Aorta (tissue), 5 donors: ENCODE measurements at places on chromosomes 7 and 10. TPM values are rescaled to one million over a fixed set of nuclear protein-coding genes. Genes with fewer than 3 reads are reported as not detected.
A peak's percentile ranks its signal among the peaks of the same experiment; 100 is the strongest.

EPHA1 gene
- 0.45 TPM for total RNA-seq

GRCh38 chr10:16673443-16673842 lies 143.8 kb downstream of the RSU1 start:
- no peaks in the 10 kb centered on the region for H3K36me3 ChIP-seq
- no peak for DNase-seq
- H3K4me3 ChIP-seq = no peak overlapping the region

- no peak for DNase-seq
- H3K27ac ChIP-seq = no peak overlapping the region
- H3K4me1 ChIP-seq = no peaks in the 10 kb centered on the region
- H3K27me3 ChIP-seq = no peaks in the 10 kb centered on the region
- H3K4me3 ChIP-seq = no peak overlapping the region
Observed at GRCh38 chr10:109203646-109204353, 719.5 kb downstream of the XPNPEP1 start.

CLRN3 gene
- total RNA-seq = not detected

CALHM1 gene
- not detected for total RNA-seq

- no peaks in the 10 kb centered on the region for H3K4me1 ChIP-seq
- no peak overlapping the region for H3K4me3 ChIP-seq
Observed at GRCh38 chr7:120055300-120055699, 217.7 kb upstream of the KCND2 start.

DNA sequence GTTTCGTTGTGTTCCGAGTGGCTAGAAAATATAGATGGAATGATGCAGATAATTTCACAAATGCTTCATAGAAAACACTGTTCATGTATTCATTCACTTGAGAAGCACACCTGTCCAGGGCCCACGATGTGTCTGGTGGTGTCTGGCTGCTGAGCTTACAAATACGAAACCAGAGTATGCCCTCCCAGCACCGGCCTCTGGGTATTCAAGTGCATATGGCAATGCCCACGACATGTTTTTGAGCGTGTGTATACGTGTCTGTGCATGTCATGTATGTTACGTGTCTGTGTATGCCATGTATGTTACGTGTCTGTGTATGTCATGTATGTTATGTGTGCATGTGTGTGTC lies 37.9 kb downstream of the IL2RA start:
- no peak overlapping the region for H3K4me3 ChIP-seq
- no peaks in the 10 kb centered on the region for H3K4me1 ChIP-seq
- no peak overlapping the region for H3K27ac ChIP-seq
- DNase-seq = no peak
- H3K36me3 ChIP-seq = no peaks in the 10 kb centered on the region

DNA sequence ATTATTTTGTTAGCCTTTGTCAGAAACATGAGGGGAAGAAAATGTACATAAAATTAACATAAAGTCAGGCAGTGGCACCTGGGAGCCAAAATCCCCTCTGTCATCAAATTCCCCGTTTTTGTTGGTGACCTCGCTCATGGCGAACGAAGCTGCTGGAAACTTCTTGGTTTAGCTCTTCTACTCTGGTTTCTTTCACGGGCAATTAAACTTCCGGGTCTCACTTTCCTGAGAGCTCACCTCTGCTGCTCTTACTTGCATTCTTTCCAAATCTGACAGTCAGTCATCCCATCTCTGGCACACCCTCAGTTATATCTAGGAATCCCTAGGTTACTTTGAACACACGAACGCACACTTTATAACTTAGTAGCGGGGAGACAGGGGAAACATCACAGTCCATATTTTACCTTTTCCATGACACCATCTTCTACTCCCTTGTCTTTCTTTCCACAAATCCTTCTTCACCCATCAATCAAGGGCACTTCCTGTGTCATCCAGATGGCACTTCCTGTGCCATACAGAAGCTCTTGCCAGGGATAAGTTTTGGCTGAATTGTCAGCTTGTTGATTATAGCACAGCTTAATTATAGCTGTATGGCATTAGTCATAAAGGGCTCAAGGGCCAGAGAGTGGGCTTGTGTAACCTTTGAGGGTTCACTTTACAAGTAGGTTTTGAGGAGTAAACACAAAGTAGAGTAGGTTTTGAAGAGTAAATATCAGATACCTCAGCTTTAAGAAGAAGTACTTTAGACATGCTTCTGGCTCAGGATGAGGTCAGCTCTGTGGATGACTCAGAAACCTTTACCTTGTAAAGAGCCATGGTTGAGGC lies 105.1 kb downstream of the GATA3 start:
- H3K27me3 ChIP-seq = no peaks in the 10 kb centered on the region
- no peak overlapping the region for H3K27ac ChIP-seq
- DNase-seq = no peak
- no peaks in the 10 kb centered on the region for H3K36me3 ChIP-seq

GRID2IP gene
- total RNA-seq = 0.39 TPM

DNA sequence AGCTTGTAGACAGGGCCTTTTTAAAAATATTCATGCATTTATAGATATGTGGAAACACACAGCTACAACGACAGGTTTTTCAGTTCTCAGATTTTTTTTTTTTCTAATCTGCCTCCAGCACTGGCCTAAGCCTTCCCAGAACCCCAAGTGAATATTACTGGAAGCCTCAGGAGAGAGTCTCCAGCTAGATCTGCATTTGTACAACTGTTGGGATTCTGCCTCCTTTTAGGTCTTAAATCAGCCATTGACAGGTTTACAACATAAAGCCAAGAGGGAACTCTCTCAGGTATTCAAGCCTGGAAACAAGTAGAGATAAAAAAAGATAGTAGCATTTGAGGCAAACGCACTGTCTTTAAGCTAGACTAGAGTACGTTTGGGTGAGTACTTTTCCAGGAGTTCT lies 275.8 kb downstream of the ANKRD30A start:
- DNase-seq = no peak
- no peaks in the 10 kb centered on the region for H3K27me3 ChIP-seq
- H3K36me3 ChIP-seq = no peaks in the 10 kb centered on the region
- no peak overlapping the region for H3K27ac ChIP-seq
- no peak overlapping the region for H3K4me3 ChIP-seq

NPY gene
- total RNA-seq = not detected

DNA sequence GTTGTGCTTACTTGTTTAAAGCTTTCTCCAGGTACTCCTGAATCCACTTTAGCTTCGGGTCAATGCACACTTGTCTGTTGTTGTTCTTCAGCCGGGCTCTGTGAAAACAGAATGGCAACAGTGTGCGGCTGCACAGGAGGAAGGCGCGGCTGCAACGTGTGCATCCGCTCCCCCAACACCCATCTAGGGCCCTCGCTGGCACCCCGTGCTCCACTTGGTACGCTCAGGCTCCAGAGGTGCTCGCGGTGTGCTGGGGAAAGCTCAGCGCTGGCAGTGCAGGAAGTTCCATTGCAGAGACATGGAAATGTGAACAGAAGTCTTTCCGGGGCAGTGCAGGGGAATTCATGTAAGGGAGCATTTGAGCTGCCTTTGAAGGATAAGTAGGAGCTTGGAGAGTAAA lies 6.3 kb downstream of the CXCL12 start:
- H3K27ac ChIP-seq = no peak overlapping the region
- peaks cover 2% of the 10 kb centered on the region for H3K36me3 ChIP-seq
- H3K4me1 ChIP-seq = no peaks in the 10 kb centered on the region
- no peaks in the 10 kb centered on the region for H3K27me3 ChIP-seq

EFCAB10 gene
- total RNA-seq = not detected

DNA sequence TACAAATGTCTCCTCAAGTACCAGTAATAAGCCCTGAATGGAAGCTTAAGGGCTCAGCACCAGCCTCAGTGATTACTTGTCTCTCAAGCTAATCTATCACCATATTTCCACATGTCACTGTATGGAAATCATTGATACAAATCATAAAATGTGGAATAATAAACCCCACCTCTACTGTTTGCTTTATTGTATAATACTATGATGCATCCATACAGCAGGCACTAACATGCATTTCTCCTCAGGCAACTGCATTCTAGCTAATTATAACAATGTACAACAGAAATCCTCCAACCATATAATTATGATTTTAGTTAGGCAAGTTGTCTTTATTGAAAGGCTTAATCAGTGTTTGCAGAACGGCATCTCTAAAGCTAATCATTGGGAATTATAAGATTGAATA lies 26.2 kb downstream of the CRPPA start:
- no peaks in the 10 kb centered on the region for H3K27me3 ChIP-seq
- no peak overlapping the region for H3K4me3 ChIP-seq
- no peaks in the 10 kb centered on the region for H3K36me3 ChIP-seq
- DNase-seq = no peak
- no peaks in the 10 kb centered on the region for H3K4me1 ChIP-seq

MYO3A gene
- 3.5 TPM for total RNA-seq

GRCh38 chr7:26619348-26619984 lies 244.9 kb downstream of the SKAP2 start:
- no peak overlapping the region for H3K4me3 ChIP-seq
- H3K27me3 ChIP-seq = no peaks in the 10 kb centered on the region

- H3K4me1 ChIP-seq = no peaks in the 10 kb centered on the region
- H3K27me3 ChIP-seq = no peaks in the 10 kb centered on the region
- H3K4me3 ChIP-seq = no peak overlapping the region
- no peak overlapping the region for H3K27ac ChIP-seq
- no peak for DNase-seq
- H3K36me3 ChIP-seq = no peaks in the 10 kb centered on the region
Observed at GRCh38 chr10:548238-548901, 141.1 kb downstream of the DIP2C start.

- H3K27me3 ChIP-seq = no peaks in the 10 kb centered on the region
- no peaks in the 10 kb centered on the region for H3K4me1 ChIP-seq
- no peak overlapping the region for H3K27ac ChIP-seq
- no peak overlapping the region for H3K4me3 ChIP-seq
Observed at GRCh38 chr10:58316874-58317273, 17.9 kb upstream of the UBE2D1 start.

GRCh38 chr7:1421946-1422345 lies 37.3 kb downstream of the MICALL2 start:
- no peaks in the 10 kb centered on the region for H3K4me1 ChIP-seq
- no peak for DNase-seq
- H3K27me3 ChIP-seq = no peaks in the 10 kb centered on the region
- H3K4me3 ChIP-seq = no peak overlapping the region
- H3K36me3 ChIP-seq = no peaks in the 10 kb centered on the region

- H3K36me3 ChIP-seq = no peaks in the 10 kb centered on the region
- no peak overlapping the region for H3K4me3 ChIP-seq
- no peaks in the 10 kb centered on the region for H3K4me1 ChIP-seq
- H3K27ac ChIP-seq = no peak overlapping the region
Observed at GRCh38 chr10:62653254-62653653, 151.3 kb upstream of the ADO start.

BICC1 gene
- total RNA-seq = 17.3 TPM

TDRD1 gene
- total RNA-seq = 0.19 TPM

GRCh38 chr10:124743191-124744101 lies 732 bp downstream of the FAM53B start:
- DNase-seq = peak; percentile 83
- H3K36me3 ChIP-seq = peaks cover 1% of the 10 kb centered on the region
- peak overlapping the region; percentile 94 for H3K4me3 ChIP-seq
- H3K27ac ChIP-seq = no peak overlapping the region
- H3K27me3 ChIP-seq = no peaks in the 10 kb centered on the region

DNA sequence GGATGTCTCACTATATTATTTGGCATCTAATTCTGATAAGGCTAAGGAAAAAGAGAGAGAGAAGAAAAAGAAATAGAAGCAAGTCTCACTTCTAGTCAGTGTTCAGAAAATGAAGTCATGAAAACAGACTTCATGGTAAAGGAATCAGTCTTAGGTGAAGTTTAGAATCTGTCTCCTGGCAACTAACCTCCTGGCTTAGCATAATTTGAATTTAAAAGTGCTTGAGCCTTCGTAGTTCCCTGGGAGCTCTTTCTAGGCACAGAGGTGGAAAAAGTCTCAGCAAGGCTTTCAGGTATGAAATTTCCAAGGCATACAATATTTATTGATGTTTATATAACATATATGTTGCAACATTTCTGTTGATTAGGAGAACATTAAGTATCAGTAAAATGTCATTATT lies 10.4 kb downstream of the CHRM2 start:
- no peak for DNase-seq
- no peaks in the 10 kb centered on the region for H3K4me1 ChIP-seq
- H3K4me3 ChIP-seq = no peak overlapping the region
- H3K27me3 ChIP-seq = no peaks in the 10 kb centered on the region

- no peak for DNase-seq
- H3K27ac ChIP-seq = no peak overlapping the region
- no peak overlapping the region for H3K4me3 ChIP-seq
- no peaks in the 10 kb centered on the region for H3K4me1 ChIP-seq
Observed at GRCh38 chr7:21704359-21704758, 161.5 kb downstream of the DNAH11 start.

GRCh38 chr7:106844279-106844997 lies 20.6 kb upstream of the PIK3CG start:
- no peak overlapping the region for H3K27ac ChIP-seq
- H3K4me3 ChIP-seq = no peak overlapping the region
- no peaks in the 10 kb centered on the region for H3K27me3 ChIP-seq
- H3K36me3 ChIP-seq = no peaks in the 10 kb centered on the region
- DNase-seq = no peak

GRCh38 chr7:23287612-23288011 lies 11.5 kb upstream of the MALSU1 start:
- no peak overlapping the region for H3K4me3 ChIP-seq
- DNase-seq = no peak
- no peaks in the 10 kb centered on the region for H3K4me1 ChIP-seq
- no peak overlapping the region for H3K27ac ChIP-seq
- no peaks in the 10 kb centered on the region for H3K36me3 ChIP-seq
- H3K27me3 ChIP-seq = no peaks in the 10 kb centered on the region

GRCh38 chr7:33832271-33832721 lies 73.0 kb upstream of the BMPER start:
- no peak for DNase-seq
- no peaks in the 10 kb centered on the region for H3K27me3 ChIP-seq

HOXA4 gene
- total RNA-seq = 5.6 TPM

GRCh38 chr10:52477305-52477704 lies 163.2 kb downstream of the DKK1 start:
- no peak overlapping the region for H3K27ac ChIP-seq
- H3K4me3 ChIP-seq = no peak overlapping the region
- H3K4me1 ChIP-seq = no peaks in the 10 kb centered on the region

DNA sequence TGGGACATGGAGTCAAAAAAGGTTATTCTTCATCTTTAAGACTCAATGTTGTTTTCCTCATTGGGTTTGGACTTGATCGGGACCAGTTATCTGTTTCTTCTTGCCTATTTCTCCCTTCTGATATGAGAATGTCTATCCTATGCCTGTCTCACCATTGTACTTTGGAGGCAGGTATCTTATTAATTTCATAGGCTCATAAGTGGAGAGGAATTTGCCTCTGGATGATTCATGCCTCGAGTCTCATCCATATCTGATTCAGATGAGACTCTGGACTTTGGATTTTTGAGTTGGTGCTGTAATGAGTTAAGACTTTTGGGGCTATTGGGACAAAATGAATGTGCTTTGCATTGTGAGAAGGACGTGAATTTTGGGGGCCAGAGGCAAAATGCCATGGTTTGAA lies 36.2 kb upstream of the CCDC7 start:
- H3K27me3 ChIP-seq = no peaks in the 10 kb centered on the region
- H3K4me3 ChIP-seq = no peak overlapping the region
- H3K36me3 ChIP-seq = no peaks in the 10 kb centered on the region
- no peaks in the 10 kb centered on the region for H3K4me1 ChIP-seq
- no peak overlapping the region for H3K27ac ChIP-seq
- DNase-seq = no peak
